Subcutaneous preadipocyte (primary cell): ENCODE measurements at places on chromosomes 12 and 14. TPM values are rescaled to one million over a fixed set of nuclear protein-coding genes. Genes with fewer than 3 reads are reported as not detected.

Gene GDF3
- not detected in 2 replicates for total RNA-seq

Gene NID2
- total RNA-seq, result 61.7 and 104 TPM in 2 replicates

Gene NRIP2
- under 0.01 TPM in 1 of 2 replicates, not detected in the other for total RNA-seq

Gene PTPRB
- under 0.01 TPM in 1 of 2 replicates, not detected in the other for total RNA-seq

Gene EFS
- total RNA-seq, result 0.59 and 1.1 TPM in 2 replicates

Gene COA8
- 18.0 and 18.4 TPM in 2 replicates for total RNA-seq

Gene CCDC60
- total RNA-seq, result not detected in 2 replicates

Gene KRT86
- total RNA-seq, result not detected in 2 replicates

Gene SERPINA1
- total RNA-seq, result 0.39 TPM in 1 of 2 replicates, not detected in the other

Gene ANO2
- total RNA-seq, result not detected in 2 replicates

Gene IL22
- not detected in 2 replicates for total RNA-seq

Gene TMEM63C
- total RNA-seq, result not detected in 2 replicates

Gene CELA1
- not detected in 2 replicates for total RNA-seq

Gene TPH2
- not detected in 2 replicates for total RNA-seq

Gene KRT80
- total RNA-seq, result under 0.01 TPM in 1 of 2 replicates, not detected in the other

Gene RAD9B
- 0.37 and 0.59 TPM in 2 replicates for total RNA-seq

Gene ACSM4
- not detected in 2 replicates for total RNA-seq

Gene ZDHHC22
- total RNA-seq, result not detected in 2 replicates

Gene DPPA3
- not detected in 2 replicates for total RNA-seq

Gene TAS2R50
- total RNA-seq, result 2.6 and 3.7 TPM in 2 replicates

Gene MAGOHB
- 11.0 and 13.3 TPM in 2 replicates for total RNA-seq

Gene DTX1
- 0.20 and 0.73 TPM in 2 replicates for total RNA-seq
